Stimulated activated CD4-positive, alpha-beta T cell treated with anti-CD3 and anti-CD28 coated beads, TNF-alpha, amount 100 ng/mL, for 4 hours (primary cell): ENCODE measurements at places on chromosomes 12 and 14.

- DNase-seq, result no peak
Measured at GRCh38 chr14:64704143-64704742, at the start of gene PLEKHG3. Gene PLEKHG3 (plus strand): TSS chr14:64704424. CDS start chr14:64727632, 23,208 bp downstream.

- no peak for DNase-seq
Measured at GRCh38 chr12:68468036-68468435, 135.9 kb upstream of the MDM1 start.

DNA sequence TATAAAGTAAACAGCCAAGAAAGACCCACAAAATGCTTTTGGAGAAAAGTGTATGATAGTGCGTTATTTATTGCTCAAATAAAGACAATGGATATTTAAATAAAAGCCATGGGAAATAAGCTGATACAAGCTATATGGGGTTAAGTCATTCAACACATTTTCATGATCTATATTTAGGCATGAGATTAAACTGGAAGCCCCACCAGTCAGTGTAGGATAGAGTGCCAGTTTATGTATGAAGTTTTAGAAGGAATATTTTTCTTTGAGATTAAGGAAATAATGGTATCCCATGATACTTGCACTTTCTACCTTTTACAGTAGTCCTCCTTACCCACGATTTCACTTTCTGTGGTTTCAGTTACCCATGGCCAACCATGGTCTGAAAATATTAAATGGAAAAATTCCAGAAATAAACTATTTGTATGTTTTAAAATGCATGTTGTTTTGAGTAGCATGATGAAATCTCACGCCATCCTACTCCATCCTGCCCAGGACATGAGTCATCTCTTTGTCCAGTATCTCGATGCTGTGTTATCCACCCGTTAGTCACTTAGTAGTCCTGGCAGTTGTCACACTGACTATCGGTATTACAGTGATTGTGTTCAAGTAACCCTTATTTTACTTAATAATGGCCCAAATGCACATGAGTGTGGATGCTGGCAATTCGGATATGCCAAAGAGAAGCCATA, 22.3 kb downstream of the SYT1 start:
- no peak for DNase-seq

- DNase-seq, result no peak
Measured at GRCh38 chr14:63761351-63762117, 33.7 kb upstream of the SGPP1 start.

DNA sequence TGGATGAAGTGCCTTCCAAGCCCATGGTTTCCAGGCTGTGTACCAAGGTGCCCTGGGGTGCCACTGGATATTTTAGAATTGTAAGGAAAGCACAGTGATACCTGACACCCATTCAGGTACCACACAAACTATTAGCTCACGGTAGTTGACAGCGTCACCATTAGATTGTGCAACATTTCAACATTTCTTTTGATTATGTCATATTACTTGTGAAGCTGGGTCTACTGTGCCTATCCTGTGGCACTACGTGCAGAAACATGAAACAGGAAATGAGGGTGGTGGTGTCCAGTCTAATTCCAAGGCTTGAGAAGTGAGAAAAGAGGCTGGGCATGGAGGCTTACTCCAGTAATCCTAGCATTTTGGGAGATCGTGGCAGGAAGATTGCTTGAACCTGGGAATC, 75.5 kb upstream of the CPM start:
- no peak for DNase-seq

DNA sequence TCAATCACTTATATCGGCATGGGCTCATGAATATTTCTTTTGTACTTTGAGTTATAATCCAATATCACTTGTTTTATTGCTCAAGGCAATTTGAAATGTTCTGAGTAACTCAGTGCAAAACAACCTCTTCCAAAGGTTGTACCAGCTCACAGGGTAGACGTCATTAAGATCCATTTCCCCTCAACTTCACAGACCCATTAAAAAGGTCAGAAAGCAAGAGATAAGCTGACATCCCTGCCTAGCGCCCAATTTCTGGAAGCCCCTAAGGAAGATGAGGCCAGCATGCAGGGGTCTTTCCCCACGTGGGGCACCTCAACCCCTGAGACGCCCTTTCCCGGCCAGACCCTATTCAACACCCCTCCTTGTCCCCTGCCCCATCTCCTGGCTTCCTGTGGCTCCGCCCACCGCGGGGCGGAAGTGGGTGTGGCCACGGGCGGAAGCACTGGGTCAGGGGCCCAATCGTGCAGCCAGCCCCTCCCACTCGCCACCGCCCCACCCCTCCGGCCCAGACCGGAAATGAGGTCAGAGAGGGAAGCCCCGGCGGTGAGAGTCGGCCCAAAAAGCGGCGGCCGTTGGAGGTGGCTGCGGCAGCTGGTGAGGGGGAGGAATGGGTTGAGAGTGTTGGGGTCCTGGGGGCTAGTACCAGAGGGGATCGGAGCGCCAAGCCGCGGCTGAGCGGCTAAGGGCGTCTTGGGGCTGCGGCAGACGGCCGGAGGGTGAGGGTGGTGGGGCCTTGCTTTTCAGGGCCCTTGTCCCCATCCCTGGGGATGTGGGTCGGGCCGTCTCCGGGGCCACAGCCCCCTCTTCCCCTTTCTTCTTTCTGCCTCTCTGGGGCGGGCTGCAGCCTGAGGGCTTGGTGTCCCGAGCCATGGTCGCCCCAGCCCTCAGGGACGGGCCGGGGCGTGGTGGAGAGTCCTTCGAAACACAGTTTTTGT, at the start of gene GPATCH2L:
GPATCH2L (plus strand) TSS at position 525 of the 935 bp plus-strand sequence. CDS start 2,442 bp downstream, outside the sequence.
- peak; percentile 95 for DNase-seq

DNA sequence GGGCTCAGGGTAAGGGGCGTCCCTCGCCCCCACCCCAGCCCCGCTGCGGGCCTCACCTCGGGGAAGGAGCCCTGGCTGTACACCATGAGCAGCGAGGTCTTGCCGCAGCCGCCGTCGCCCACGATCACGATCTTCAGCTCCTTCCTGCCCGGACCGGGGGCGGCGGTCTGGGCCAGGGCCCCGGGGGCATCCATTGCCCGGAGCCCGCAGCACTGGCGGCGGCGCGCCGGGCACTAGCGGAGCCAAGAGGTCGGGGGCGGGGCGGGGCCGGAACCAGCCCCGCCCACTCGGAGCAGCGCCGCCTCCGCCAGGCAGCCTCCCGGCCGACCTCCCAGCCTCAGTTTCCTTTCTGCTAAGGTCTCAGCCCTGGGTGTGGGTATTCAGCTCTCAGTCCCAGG, at the start of gene RHOF:
RHOF (minus strand) TSS at position 249 of the 398 bp plus-strand sequence; CDS start at position 194, 55 bp downstream.
- DNase-seq, result peak; percentile 73

DNA sequence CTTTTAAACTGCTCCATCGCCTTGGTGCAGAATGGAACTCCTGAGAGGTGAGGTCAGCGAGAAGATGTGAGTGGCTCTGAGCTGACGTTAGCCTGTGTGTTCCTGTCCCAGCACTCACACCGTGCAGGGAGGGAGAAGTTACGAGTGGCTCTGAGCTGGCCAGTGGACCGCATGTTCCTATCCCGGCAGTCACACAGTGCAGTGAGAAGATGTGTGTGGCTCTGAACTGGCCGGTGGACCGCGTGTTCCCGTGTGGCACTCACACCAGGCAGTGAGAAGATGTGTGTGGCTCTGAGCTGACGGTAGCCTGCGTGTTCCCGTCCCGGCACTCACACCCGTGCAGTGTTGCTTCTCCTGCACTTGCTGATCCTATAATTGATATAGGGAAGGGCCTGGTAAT, 59.9 kb downstream of the VCPKMT start:
- no peak for DNase-seq
